ENCODE measurements at places on chromosomes 1 and 21.

GRCh38 chr1:160789051-160789701 lies 6.8 kb upstream of the LY9 start:
- no peak for DNase-seq

DNA sequence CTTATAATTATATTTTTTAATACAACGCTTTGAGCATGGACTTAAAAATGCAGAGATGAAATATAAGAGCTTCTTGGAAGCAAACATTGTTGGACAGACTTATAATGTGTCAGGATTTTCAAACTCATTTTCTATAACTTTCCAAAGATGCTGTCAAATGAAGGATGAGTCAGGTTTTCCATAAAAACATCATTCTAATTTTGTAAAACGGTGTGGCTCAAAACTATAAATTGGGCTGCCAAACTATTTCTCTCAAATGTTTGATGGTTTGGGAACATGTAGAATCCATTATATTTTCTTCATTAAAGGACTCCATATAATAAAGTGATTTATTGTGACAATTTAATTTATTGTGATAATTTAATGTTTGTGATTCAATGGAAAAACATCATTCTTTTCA lies 511.2 kb downstream of the USP25 start:
- DNase-seq = no peak

- no peak for DNase-seq
These were observed 55.5 kb upstream of the GADD45A start for GRCh38 chr1:67629370-67630075.

GRCh38 chr1:148328884-148329283 lies 154.2 kb downstream of the PPIAL4G start:
- DNase-seq = no peak

DNA sequence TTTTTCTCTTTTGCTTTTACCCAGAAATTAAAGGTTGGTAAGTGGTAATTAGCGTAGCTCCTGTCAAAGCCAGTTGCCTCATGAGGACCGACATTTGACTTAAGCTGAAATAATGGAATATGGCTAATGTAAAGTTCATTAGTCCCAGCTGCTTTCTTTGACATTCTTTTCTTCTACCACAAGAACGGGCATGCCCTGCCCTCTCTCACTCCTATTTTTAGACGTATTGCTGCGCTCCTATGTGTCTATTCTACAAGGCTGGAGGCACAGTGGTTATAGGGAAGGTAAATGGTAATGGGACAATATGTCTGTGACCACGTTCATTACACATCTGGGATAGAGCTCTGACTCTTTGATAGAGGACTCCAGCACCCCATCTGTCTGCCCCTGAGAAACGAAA lies 6.8 kb downstream of the CORT start:
- DNase-seq = no peak

- DNase-seq = no peak
These were observed 283.5 kb upstream of the SGIP1 start for GRCh38 chr1:66250478-66250877.

DNA sequence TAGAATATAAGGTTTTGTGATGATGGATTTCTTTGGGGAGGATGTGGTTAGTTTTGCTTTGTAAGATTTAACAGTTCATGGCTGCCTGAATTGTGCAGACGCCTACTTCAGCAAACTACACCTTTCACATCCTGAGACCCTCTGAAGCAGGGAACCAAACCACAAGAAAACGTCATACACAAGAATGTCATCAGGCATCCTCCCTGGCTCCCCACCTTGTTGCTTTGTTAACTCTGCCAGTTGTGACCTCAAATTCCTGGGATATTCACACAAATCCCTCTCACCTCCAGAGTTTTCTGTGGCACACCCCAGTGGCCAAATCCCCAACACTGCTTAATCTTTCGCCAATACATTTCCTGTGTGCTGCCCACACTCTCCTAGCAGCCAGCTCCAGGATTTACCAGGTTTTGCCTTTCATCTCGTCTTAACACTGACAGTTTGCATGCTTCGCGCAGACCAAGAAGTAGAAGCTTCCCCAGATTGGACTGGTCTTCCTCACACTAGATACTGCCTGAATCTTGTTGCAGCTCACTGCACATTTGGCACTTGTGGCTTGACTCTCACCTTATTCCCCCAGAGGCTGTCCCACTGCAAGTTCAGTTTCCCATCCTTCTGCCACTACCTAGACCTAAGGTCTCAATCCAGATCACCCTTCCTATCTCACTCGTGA lies 51.1 kb upstream of the CTTNBP2NL start:
- DNase-seq = no peak

DNA sequence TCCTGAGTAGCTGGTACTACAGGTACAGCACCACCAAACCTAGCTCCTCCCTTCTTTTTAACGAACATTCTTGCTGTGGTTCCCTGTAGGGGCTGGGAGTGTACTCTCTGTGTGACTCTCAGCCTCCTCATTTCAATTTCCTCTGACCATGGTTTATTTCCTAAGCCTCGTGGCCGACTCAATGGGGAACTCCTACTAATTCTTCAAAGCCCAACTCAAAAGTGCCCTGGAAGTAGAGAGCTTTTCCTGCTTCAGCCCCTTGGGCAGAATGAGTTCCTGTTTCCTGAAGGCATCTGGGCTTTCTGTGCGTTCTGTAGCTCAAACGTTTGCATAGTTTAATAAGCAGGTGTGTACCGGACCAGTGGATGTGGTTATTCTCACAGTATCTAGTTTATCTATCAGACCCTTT lies 70.9 kb upstream of the ACOT11 start:
- no peak for DNase-seq

GRCh38 chr1:22386774-22387173 lies 64.9 kb upstream of the ZBTB40 start:
- no peak for DNase-seq

DNA sequence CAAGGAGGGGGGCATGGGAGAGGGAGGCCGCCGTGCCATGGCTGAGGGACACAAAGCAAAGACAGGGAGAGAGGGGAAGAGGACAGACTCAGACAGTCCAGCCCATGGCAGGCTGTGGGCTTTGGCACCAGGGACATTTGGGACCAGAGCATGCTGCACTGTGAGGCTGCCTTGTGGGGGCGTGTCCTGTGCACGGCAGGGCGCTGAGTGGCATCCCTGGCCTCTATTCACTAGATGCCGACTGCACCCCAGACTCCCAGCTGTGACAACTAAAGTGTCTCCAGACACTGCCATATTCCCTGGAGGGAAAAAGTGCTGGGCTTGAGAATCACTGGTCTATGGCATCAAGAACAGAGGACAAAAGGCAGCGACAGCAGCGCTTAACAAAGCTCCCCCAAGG lies 18.6 kb upstream of the PRDM15 start:
- DNase-seq = no peak

DNA sequence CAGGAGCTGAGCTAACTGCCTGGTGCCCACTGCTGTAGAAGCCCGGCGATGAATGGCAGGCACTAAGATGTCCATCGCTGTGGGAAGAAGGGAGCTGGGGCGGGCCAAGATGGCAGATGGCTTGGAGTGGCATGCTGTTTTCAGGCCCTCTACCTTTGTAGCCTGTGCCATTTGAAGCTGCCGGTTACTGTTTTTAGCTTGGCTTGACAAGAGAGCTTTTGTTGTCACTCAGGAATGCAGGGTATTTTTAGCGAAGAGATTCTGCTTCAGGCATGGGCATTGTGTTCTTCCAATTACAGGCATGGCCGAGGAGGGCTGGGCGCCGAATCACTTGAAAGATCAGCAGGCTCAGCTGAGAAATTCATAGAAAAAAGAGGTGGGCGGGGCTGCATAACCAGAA lies 348.7 kb downstream of the RPS6KC1 start:
- DNase-seq = no peak

DNA sequence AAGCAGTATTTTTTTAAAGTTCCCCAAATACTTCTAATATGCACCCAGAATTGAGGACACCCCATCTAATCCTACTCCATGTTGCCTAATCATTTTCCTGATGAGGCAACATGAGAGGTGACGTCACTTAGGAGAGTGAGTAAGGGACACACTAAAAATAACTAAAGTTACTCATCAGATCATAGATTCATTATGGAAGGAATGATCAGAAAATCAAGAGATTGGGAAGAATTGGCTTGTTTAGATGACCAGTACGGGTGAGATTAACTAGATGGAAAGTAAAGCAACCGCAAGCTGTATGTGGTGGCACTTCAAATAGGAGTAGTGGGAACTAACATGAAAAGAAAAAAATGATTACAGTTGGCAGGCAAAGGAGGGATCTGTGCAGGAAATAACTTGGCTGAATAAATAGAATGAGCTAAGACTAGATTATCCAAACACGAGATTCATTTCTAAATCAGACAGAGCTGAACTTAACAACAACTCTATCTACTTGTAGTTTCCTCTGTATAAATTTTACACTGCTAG lies 61.4 kb upstream of the CXADR start:
- no peak for DNase-seq

GRCh38 chr1:17802164-17802563 lies 47.0 kb downstream of the ACTL8 start:
- DNase-seq = no peak

- no peak for DNase-seq
These were observed 44.9 kb upstream of the HLX start for GRCh38 chr1:220834155-220834870.

DNA sequence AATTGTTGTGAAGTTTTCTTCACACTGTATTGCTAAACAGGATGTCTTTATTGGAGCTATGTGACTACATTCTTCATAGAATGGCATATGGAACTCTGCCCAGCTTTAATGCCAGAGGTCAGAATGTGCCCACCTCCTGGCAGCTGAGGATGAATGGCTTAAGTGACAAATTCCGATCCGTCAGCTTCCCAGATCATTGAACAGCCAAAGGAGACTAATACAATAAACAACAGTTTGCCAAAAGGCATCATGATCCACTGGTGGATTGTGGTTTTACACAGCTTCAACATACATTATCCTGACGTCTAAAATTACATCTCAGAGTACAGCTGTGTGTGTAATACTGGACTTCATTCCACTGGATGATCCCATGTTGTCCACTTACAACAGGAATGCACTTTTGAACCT lies 68.7 kb upstream of the C1orf105 start:
- DNase-seq = peak; percentile 44

- DNase-seq = no peak
These were observed 177.5 kb downstream of the LMO4 start for GRCh38 chr1:87506147-87506546.

DNA sequence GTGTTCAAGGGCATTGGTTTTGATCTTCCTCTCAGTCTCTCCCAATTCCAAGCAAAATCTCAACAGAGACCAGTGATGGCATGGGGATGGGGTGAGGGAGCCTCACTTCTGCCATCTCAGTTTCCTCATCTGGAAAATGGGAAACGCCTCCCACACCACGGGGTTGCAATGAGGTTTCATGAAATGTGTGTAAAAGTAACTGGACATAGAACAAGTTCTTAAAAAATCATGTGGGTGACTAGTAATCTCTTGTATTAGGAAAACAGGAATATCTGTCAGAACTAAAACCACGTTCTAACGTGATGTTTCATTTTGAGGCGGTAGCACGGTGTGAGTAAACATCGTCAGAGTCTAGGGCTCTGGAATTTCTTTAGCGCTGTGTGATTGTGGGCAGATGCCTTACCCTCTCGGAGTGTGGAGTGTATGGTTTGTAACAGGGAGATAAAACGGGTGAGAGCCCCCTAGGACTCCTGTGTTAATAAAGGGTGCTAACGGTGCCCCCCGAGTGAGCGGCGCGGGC lies 55.5 kb upstream of the DNAJC6 start:
- no peak for DNase-seq

DNA sequence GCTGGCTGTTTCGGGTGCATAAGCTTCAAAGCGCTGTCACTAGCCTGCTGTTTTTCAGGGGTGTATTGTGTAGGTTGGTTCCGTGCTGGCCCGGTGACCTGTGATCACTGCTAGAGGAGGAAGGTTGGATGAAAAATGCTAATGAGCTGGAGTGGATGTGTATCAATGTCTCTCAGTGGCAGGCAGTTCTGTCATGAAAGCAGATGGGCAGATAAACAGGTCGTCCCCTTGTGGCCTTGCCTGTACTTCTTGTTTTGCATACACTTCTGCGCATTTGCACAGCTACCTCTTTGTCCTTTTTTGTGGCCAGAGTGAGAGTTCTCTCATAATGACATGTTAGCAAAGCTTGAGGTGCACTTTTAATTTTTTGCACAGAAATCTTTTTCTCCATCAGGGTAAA lies 2.9 kb downstream of the SELENON start:
- DNase-seq = no peak

- no peak for DNase-seq
These were observed 10.8 kb upstream of the RGL1 start for GRCh38 chr1:183794088-183794487.
